Ascending aorta (tissue), 2 donors: ENCODE measurements at places on chromosomes 2 and 18.

DNA sequence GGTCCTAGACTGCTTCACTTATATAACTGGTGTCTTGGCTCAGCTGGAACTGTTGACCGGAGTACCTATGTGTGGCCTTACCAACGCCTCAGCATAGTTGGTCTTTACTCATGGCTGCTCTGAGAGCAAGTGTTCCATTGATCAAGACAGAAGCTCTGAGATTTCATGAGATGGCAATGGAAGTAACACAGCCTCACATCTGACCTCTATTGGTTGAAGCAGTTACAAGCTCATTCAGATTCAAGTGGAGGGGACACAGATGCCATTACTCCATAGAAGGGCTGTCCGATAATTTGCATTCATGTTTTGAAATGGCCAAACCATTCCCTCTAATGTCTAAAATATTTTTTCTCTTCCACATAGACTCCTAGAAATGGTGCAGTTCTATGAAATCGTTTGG, 46.4 kb upstream of the STK39 start:
- H3K27me3 ChIP-seq, result no peaks in the 10 kb centered on the region
- no peak for DNase-seq
- H3K4me1 ChIP-seq, result no peaks in the 10 kb centered on the region
- H3K4me3 ChIP-seq, result no peak overlapping the region

- H3K4me3 ChIP-seq, result no peak overlapping the region
- no peaks in the 10 kb centered on the region for H3K36me3 ChIP-seq
- H3K27ac ChIP-seq, result no peak overlapping the region
- H3K27me3 ChIP-seq, result no peaks in the 10 kb centered on the region
- DNase-seq, result no peak
These were observed 125.1 kb downstream of the CPS1 start for GRCh38 chr2:210681491-210681890.

DNA sequence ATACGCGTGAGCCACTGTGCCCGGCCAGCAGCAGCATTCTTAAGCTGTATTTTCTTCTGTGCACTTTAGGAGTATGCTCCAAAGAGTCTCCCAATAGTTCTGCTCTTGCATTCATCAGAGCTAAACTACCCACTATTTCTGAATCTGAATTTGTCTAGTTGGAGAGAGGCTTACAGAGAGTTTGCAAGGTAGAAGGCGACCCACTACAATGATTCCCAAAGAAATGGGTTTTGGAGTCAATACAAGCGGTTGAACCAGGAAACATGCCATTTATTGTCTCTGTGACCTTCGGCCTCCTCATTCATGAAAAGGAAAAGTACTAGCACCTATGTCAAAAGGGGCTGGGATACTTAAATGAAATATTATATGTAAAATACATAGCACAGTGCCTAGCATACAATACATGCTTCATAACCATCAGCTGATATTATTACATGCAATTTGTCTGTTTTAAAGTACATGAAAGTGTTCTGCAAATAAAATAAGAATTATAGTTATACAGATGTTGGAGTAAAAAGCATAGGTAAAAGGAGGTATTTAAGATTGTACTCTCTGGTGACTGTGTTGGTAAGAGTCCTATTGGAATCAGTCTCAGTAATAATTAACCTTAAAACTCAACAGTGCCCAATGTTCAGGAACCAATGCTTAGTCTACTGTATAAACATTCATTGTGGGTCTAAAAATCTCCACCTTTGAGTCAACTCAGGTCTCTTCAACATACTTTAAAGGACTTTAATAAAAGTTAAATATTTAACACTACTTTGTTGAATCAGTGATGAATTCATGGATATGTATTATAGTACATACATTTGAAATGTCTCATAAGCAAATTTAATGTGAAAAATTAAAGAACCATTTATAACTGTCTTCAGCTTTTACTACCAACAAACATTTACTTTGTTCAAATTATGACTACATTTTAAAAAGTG, 89.8 kb upstream of the GRB14 start:
- peaks cover 4% of the 10 kb centered on the region for H3K36me3 ChIP-seq
- H3K27me3 ChIP-seq, result no peaks in the 10 kb centered on the region
- no peak overlapping the region for H3K4me3 ChIP-seq
- no peak overlapping the region for H3K27ac ChIP-seq

GRCh38 chr2:28583899-28584553, 88.2 kb downstream of the PLB1 start:
- peaks cover 4% of the 10 kb centered on the region for H3K4me1 ChIP-seq
- H3K4me3 ChIP-seq, result no peak overlapping the region
- H3K27me3 ChIP-seq, result no peaks in the 10 kb centered on the region
- DNase-seq, result peak; percentile 93
- peak overlapping the region; percentile 80 for H3K27ac ChIP-seq

DNA sequence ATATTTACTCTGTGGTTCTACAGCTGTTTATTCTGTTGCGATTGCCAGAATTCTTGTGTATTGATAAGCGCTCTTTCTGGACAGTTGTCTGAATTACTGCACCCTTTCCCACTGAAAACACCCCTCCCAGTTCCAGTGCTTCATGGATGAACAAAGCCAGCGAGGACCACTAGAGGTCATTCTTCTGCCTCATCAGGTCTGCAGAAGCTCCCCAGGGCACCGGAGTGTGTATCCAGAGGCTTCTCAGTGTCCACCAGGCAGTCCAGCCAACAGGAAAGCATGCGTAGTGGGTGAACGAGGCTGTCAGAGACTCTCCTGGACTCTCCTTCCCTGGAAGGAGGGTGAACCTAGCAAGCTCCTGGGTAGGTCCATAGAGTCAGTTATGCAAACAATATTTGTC, 40.6 kb upstream of the INHBB start:
- no peak overlapping the region for H3K4me3 ChIP-seq
- H3K36me3 ChIP-seq, result peaks cover 23% of the 10 kb centered on the region
- H3K4me1 ChIP-seq, result no peaks in the 10 kb centered on the region

DNA sequence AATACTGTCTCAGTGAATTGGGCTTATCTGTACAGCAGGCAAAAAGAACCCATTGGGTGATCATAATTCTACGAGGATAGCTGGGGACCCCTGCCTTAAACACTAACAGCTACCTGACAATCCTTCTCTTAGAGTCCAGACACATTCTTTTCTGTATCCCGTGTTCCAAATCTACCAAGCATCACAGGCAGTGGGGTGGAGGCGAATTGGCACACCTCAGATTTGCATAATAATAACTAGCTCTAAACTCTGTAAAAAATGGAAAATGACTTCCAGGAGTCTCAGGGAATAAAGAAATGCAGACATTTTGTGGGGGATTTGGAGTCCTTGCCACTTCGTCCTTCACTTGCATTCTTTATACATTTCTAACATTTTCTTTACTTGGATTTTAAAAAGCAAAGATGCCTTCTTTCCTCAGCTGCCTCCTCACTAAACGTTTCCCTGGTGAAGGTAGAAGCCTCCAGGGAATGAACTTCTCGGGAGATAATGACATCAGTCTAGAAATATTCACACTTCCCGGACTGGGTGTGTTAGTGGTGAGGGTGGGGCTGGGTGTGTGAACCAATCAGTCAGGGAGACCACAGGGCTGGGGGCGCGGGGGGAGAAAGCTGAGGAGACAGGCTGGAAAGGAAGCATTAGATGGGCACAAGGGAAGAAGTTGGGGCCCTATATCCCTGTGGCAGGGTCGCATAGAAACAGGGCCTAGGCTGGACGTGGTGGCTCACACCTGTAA, 59.1 kb upstream of the BOD1L2 start:
- no peaks in the 10 kb centered on the region for H3K36me3 ChIP-seq
- H3K27me3 ChIP-seq, result no peaks in the 10 kb centered on the region
- no peak for DNase-seq
- H3K27ac ChIP-seq, result no peak overlapping the region
- H3K4me1 ChIP-seq, result no peaks in the 10 kb centered on the region
- H3K4me3 ChIP-seq, result no peak overlapping the region

GRCh38 chr2:167388497-167388896, 500.2 kb downstream of the XIRP2 start:
- DNase-seq, result no peak
- no peaks in the 10 kb centered on the region for H3K36me3 ChIP-seq
- no peaks in the 10 kb centered on the region for H3K27me3 ChIP-seq

- H3K4me3 ChIP-seq, result no peak overlapping the region
- H3K27ac ChIP-seq, result no peak overlapping the region
- H3K27me3 ChIP-seq, result no peaks in the 10 kb centered on the region
- H3K4me1 ChIP-seq, result no peaks in the 10 kb centered on the region
These were observed 60.3 kb downstream of the STEAP3 start for GRCh38 chr2:119283873-119284331.

DNA sequence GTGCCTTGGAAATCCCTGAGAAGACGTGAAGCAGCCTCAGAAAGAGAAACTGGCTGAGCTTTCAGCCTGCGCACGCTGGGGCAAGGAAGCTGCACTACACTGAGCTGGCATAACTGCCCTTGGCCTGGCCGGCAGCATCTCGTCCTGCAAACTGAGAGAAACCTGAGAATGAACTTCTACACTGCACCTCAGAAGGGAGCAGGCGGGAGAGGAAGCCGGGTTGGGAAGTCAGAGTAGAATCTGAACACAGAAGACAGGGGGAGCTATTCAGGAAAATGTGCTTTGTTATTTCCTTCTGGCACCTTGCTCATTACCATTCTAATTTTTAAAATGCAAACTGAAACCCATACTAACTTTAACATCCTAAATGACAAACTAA, 70.9 kb downstream of the ZEB2 start:
- DNase-seq, result no peak
- H3K27ac ChIP-seq, result peak overlapping the region; percentile 60
- no peaks in the 10 kb centered on the region for H3K36me3 ChIP-seq

GRCh38 chr2:15634846-15635490, 43.3 kb downstream of the DDX1 start:
- no peak for DNase-seq
- H3K27ac ChIP-seq, result peak overlapping the region; percentile 38
- peaks cover 31% of the 10 kb centered on the region for H3K4me1 ChIP-seq
- no peaks in the 10 kb centered on the region for H3K27me3 ChIP-seq
- peaks cover 23% of the 10 kb centered on the region for H3K36me3 ChIP-seq

- H3K4me1 ChIP-seq, result no peaks in the 10 kb centered on the region
- no peak for DNase-seq
- no peaks in the 10 kb centered on the region for H3K36me3 ChIP-seq
- H3K4me3 ChIP-seq, result no peak overlapping the region
- H3K27ac ChIP-seq, result no peak overlapping the region
These were observed 209.5 kb downstream of the DPP10 start for GRCh38 chr2:114651933-114652332.
